ENCODE measurements at places on chromosomes 13 and 19. TPM values are rescaled to one million over a fixed set of nuclear protein-coding genes. Genes with fewer than 3 reads are reported as not detected.

The SELENOV gene
- not detected for total RNA-seq

The PRR22 gene
- total RNA-seq: 4.1 TPM

The KIR2DL3 gene
- total RNA-seq: not detected

The BCL2L12 gene
- 20.8 TPM for total RNA-seq

The SLC6A16 gene
- total RNA-seq: 0.52 TPM

DNA sequence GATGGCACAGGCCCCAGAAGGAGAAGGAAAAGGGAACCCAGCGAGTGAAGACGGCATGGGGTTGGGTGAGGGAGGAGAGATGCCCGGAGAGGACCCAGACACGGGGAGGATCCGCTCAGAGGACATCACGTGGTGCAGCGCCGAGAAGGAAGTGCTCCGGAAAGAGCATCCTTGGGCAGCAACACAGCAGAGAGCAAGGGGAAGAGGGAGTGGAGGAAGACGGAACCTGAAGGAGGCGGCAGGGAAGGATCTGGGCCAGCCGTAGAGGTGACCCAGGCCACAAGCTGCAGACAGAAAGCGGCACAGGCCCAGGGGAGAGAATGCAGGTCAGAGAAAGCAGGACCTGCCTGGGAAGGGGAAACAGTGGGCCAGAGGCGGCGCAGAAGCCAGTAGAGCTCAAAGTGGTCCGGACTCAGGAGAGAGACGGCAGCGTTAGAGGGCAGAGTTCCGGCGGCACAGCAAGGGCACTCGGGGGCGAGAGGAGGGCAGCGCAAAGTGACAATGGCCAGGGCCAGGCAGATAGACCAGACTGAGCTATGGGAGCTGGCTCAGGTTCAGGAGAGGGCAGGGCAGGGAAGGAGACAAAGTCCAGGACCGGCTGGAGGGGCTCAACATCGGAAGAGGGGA lies 1.1 kb downstream of the PPP1R12C start:
- DNase-seq: peak; percentile 65

GRCh38 chr13:34153428-34154180 lies 335.7 kb downstream of the RFC3 start:
- DNase-seq: no peak

DNA sequence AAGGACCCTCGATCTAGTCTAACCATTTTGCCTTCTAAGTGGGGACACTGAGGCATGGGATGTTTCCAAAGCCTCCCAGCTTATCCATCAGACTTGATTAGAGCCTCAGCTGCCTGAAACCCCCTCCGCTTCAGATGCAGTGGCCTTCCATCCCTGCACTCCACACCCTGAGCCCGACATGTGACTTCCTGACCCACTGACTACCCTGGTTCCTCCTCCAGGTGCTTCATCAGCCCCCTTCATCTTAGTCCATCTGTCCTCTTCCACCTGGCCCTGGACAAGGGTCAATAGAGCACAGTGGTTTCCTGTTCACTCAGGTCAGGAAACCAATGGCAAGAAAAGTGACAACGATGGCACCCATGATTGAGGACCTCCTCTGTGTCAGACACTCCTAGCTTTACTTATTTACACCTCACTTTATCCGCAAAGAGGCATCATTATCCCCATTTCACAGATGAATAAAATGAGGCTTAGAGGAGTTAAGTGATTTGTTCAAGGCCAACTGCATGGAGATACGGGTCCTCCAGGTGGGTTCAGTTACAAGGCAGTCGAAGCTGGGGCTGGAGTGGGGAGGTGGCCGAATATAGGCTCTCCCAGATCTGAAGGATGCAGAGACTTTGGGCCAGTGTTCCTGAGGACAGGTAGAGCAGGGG lies 81.6 kb upstream of the TM9SF2 start:
- DNase-seq: no peak

DNA sequence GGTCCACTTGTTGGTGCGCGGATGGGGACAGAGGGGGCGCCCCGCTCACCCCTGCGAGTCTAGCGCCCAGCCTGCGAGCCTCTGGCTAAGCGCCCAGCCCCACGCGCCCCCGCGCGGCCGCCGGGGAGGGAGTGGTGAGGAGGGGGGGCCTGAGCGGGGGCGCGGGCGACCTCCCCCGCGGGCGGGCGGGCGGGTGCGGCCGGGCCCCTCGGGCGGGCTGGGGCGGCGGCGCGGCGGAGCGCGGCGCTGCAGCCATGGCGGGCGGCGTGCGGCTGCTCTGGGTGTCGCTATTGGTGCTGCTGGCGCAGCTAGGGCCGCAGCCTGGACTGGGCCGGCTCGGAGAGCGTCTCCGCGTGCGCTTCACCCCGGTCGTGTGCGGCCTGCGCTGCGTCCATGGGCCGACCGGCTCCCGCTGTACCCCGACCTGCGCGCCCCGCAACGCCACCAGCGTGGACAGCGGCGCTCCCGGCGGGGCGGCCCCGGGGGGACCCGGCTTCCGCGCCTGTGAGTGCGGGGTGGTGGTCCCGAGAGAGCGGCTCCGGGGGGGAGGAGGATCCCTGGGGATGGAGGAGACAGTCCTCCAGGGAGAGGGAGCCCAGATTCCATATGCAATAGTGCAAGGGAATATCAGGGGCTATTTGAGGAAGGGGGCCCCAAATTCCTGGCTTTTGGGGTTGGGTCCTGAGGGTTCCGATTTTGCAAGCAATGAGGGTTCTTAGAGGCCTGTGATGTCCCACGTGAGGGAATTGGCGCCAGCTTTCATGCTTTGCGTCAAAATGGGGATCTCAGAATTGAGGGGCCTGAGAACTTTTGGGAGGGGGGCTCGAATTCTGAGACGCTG lies at the start of gene LTBP4:
Gene LTBP4, plus strand, starts transcription at position 236 of the 841 bp plus-strand sequence. Its CDS starts 19 bp downstream, at position 255.
- peak; percentile 79 for DNase-seq

DNA sequence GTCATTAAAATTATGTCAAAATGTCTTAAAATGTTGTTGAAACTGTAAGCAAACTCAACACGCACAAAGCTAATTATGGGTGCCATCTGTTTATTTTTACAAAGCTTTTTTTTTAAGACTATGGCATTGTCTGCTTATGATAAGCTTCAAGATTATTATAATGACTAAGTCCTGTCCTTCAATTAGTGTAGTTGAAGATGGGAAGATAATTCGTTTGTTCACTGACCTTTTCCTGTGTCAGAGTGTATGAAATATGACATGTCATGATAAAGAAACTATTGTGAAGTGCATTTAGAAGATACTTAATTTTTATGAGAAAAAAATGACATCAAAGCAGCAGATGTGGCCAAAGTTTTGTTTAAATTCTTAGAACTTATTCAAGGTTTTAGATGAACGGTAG lies 211.3 kb downstream of the PCCA start:
- no peak for DNase-seq

GRCh38 chr19:33686687-33687480 lies 65.1 kb downstream of the CHST8 start:
- DNase-seq: no peak

- no peak for DNase-seq
Observed at GRCh38 chr13:112434032-112434431, 57.9 kb downstream of the SPACA7 start.

GRCh38 chr13:50244713-50245574 lies 229.7 kb downstream of the KCNRG start:
- no peak for DNase-seq

DNA sequence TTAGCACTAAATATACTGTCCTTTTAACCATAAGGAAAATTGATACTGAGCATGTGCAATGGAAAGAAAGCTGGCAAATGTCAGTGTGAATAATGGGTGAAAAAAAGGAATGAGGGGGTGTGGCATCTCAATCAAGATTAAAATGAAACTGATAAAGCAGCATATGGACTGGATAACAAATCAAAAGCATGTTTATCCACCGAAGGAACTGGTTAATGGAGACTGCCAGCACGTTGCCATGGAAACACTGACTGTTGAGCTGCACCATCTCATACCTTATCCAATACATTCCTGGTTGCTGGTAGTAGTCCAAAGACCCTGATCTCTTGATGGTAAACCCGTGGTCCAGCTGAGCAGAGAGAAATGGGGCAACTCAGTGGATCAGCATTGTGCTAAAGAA lies 311.4 kb upstream of the MAB21L1 start:
- DNase-seq: no peak

- no peak for DNase-seq
Observed at GRCh38 chr19:22976248-22976647, 26.7 kb downstream of the ZNF728 start.

DNA sequence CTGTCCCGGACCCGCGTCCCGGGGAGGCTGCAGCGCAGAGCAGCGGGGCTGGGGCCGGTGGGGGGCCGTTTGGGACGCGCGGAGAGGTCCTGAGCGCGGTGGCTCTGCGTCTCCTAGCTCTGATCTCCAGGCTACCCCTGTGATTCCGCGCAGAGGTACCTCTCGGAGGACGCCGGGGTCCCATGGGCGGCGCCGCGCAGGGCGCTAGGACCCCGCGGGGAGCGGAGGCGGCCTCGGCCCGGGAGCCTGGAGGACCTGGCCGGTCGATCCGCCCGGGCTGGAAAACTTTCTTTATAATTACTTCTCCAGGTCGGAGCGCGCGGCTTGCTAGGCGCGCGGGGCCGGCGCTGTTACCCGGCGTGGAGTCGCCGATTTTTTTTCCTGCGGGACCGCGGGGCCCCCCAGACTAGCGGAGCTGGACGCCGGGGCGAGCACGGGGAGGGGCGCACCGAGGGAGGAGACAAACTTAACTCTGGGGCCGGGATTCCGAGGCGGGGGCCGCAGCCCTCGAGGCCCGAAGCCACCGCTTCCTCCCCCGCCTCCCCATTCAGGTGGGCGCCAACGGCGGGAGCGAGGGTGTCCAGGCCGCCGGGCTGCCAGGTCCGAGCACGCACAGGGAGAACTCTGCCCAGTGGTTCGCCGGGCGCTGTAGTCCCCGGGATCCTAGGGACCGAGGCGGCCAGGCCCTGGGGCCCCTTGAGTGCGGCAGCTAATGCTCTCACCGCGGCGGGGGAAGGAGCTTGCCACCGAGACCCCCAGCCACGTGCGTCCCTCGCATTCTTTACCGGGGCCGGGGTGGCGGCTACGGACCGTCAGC lies 848 bp upstream of the CEBPA start:
- DNase-seq: peak; percentile 66

DNA sequence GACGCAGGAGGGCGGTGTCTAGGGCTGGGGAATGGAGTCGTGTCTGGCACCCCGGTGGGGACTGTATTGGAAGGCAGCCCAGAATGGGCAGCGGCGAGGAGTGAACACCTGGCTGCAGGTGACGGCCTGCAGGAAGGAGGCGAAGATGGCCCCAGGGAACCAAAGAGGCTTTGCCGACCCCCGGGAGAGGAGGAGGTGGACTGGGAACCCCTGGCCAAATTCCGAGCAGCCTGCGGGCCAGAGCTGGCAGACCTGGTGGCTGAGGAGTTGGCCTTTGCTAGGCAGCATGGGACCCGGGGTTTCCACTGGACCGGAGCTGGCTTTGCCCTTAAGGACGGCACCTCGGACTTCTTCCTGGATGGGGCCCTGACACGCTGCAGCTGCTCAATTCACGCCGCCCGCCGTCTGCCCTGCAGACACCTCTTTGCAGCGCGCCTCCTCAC lies 25.9 kb downstream of the ZSWIM9 start:
- no peak for DNase-seq

GRCh38 chr19:19752760-19753403 lies 20.0 kb upstream of the ZNF14 start:
- DNase-seq: no peak

DNA sequence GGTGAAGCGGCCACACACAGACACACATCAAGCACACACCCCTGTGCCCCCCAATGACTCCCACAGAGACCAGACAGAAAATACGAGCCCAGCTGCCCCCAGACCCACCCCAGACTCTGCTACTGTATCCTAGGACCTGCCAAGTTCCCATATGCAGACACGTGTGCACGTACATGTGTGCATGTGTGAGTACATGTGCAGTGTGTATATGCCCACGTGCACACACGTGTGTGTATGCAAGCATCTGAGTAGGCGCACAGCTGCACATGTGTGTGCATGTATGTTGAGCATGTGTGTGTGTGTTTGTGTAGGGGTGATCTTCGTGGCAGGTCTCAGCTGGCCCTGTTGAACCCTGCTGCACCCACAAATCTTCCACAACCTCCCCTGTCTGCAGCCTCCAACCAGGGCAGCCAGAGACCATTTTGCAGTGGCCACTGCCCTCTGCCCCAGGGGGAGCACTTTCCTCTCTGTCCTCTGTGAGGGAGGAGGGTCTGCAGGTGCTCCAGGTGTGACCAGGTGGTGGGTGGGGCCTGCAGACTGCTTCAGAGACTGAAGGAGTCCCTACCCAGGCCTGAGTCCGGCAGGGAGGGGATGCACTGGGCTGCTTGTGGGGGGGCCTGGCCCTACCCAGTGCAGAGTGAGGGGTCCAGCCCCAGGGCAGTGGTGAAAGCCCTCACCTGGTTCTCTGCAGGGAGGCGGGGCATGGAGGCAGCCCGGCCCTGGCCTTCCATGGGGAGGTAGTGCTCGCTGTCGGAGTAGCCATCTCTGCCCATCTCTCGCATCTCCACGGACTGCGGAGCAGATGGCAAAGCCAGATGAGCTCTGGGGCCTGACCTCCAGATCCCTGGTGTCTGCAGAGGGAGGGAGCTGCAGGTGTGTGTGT lies 61.5 kb downstream of the IER2 start:
- no peak for DNase-seq

DNA sequence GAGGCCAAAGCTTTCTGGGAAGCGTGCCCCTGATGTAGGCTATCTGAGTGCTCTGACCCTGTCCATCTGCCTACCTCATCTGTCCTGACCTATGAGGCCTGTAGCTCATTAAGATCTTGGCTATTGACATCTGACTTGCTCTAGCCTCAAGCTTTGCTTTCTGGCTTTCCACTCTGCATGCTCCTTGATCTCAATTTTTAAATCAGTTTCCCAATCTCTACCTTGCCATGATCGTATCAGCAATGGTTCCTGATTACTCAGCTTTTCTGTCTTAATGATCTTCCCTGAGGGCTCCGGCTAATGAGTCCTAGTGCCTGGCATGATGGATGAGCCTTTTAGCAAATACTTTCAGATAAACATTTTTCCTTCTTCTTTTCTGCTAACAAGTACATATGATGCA lies 262.0 kb downstream of the NDFIP2 start:
- DNase-seq: no peak
